ENCODE measurements at places on chromosomes 7 and 10. TPM values are rescaled to one million over a fixed set of nuclear protein-coding genes. Genes with fewer than 3 reads are reported as not detected.

Gene STEAP1B
- total RNA-seq: 21.1 TPM

Gene TMEM139
- not detected for total RNA-seq

Gene CPEB3
- total RNA-seq: 0.18 TPM

Gene TAC1
- total RNA-seq: not detected

Gene GBX1
- not detected for total RNA-seq

Gene RBM28
- 18.6 TPM for total RNA-seq

Gene MRPS24
- total RNA-seq: 151 TPM

GRCh38 chr10:11930312-11930978 is 107.3 kb downstream of the PROSER2 start:
- no peaks in the 10 kb centered on the region for H3K4me1 ChIP-seq
- no peak for DNase-seq
- H3K27ac ChIP-seq: no peak overlapping the region
- no peak overlapping the region for H3K4me3 ChIP-seq

GRCh38 chr7:55261386-55261770 is 103.8 kb upstream of the LANCL2 start:
- no peaks in the 10 kb centered on the region for H3K36me3 ChIP-seq
- H3K4me3 ChIP-seq: no peak overlapping the region
- no peak overlapping the region for H3K27ac ChIP-seq
- H3K27me3 ChIP-seq: peaks cover 17% of the 10 kb centered on the region
- H3K4me1 ChIP-seq: peaks cover 1% of the 10 kb centered on the region
- DNase-seq: no peak

GRCh38 chr7:71521506-71521905 is 389.6 kb downstream of the GALNT17 start:
- H3K4me1 ChIP-seq: no peaks in the 10 kb centered on the region
- H3K27ac ChIP-seq: no peak overlapping the region
- H3K27me3 ChIP-seq: no peaks in the 10 kb centered on the region
- no peak for DNase-seq

DNA sequence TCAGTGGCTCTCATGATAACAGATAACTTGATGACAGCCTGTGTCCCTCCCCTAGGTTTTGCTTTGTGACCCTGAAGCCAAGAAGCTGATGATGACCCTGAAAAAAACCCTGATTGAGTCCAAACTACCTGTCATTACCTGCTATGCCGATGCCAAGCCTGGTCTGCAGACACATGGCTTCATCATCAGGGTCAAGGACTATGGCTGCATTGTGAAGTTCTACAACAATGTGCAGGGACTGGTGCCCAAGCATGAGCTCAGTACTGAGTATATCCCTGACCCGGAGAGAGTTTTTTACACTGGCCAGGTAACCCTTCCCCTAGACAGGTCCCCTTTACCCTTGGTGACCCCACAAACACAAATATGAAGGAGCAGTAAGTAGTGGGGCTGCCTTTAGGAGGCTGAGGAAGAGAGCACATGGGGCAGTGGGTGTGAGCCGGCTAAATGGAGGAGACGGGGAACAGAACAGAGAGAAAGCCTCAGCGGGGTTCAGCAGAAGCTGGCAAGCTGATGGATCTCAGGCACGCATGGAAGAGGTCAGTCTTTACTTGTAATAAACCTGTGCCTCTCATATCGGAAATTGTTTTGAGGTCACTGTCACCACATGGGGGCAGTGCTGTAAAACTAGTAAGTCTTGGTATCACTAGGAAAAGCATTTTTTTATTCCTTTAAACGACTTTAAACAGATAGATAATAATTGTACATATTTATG is 20.2 kb downstream of the PDCD11 start:
- no peak overlapping the region for H3K27ac ChIP-seq
- DNase-seq: peak; percentile 65
- H3K27me3 ChIP-seq: no peaks in the 10 kb centered on the region
- H3K36me3 ChIP-seq: peaks cover 74% of the 10 kb centered on the region

- no peak overlapping the region for H3K27ac ChIP-seq
- H3K36me3 ChIP-seq: no peaks in the 10 kb centered on the region
- peaks cover 9% of the 10 kb centered on the region for H3K27me3 ChIP-seq
- peaks cover 3% of the 10 kb centered on the region for H3K4me1 ChIP-seq
These were observed 35.4 kb downstream of the C7orf25 start for GRCh38 chr7:42876182-42877068.

DNA sequence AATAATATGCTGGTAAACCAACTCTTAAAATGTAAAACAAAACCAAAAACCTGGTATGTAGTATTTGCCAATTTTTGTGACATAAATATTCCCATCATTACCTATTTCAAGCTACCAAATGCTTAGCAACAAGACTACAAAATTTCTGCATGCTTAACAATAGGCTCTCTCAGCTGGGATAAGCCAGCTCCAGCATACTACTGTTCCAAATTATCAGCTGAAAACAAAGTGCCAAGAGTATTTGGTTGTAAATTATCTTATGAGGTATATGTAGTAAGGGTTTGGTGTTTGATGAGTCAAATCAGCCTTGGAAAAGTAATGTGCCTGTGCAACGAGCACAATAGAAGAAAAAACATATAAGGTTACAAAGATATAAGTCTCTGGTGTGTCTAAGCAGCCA is 263.2 kb downstream of the HGF start:
- no peaks in the 10 kb centered on the region for H3K27me3 ChIP-seq
- no peaks in the 10 kb centered on the region for H3K36me3 ChIP-seq
- H3K27ac ChIP-seq: no peak overlapping the region
- DNase-seq: no peak
- H3K4me1 ChIP-seq: no peaks in the 10 kb centered on the region

DNA sequence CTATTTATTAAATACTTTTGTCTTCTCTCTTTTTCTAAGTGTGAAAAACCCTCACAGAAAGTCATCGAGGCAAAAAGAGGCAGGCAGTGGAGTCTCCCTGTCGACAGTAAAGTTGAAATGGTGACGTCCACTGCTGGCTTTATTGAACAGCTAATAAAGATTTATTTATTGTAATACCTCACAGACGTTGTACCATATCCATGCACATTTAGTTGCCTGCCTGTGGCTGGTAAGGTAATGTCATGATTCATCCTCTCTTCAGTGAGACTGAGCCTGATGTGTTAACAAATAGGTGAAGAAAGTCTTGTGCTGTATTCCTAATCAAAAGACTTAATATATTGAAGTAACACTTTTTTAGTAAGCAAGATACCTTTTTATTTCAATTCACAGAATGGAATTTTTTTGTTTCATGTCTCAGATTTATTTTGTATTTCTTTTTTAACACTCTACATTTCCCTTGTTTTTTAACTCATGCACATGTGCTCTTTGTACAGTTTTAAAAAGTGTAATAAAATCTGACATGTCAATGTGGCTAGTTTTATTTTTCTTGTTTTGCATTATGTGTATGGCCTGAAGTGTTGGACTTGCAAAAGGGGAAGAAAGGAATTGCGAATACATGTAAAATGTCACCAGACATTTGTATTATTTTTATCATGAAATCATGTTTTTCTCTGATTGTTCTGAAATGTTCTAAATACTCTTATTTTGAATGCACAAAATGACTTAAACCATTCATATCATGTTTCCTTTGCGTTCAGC is 43.4 kb downstream of the TARP start:
- H3K4me3 ChIP-seq: no peak overlapping the region
- DNase-seq: no peak
- H3K27me3 ChIP-seq: no peaks in the 10 kb centered on the region
- peaks cover 20% of the 10 kb centered on the region for H3K36me3 ChIP-seq
- no peak overlapping the region for H3K27ac ChIP-seq
- peaks cover 2% of the 10 kb centered on the region for H3K4me1 ChIP-seq

DNA sequence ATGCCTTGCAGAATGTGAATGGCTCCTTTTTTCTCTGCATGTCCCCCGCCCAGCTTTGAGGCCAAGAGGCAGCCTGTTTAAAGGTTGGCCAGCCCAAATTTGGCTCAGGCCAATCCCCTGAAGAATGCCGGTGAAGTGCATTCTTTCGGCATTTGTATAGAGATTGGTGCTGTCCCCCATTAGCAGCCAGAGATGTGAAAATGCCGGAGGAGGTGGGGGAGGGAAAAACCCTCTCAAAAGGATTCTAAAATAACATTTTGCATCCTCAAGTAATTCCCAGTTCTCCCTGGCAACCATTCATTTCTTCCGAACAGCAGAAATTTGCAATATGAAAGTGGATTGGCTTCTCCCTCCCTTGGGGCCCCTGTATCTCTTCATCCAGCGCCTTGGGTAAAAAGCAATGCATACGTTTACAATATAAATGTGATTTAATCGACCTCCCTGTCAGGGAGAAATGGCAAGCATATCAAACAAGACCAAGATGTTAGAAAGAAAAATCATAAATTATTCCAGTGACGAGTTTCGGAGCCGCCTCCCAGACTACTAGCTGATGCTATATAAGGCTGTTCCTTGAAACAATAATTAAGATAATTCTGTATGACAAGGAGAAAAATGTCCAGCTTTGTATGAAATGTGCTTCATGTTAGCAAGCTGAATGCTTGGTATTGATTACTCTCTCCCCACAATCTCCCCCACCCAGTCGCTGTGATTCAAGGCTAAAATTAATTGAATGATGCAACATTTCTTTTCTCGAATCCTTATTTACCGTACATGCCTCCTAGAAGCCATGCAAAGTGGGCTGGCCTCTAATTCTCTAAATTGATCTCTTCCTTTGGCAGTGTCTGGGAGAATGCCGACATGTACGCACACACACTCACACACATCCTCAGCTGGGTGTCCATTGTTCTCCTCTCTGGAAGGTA is 323.7 kb downstream of the RPS24 start:
- H3K4me3 ChIP-seq: no peak overlapping the region
- no peak overlapping the region for H3K27ac ChIP-seq
- peaks cover 46% of the 10 kb centered on the region for H3K27me3 ChIP-seq
- DNase-seq: no peak

Measured in IMR-90 (cell line).